GM23338 (cell line): ENCODE measurements at places on chromosomes 2 and 18. TPM values are rescaled to one million over a fixed set of nuclear protein-coding genes. Genes with fewer than 3 reads are reported as not detected.
A peak's percentile ranks its signal among the peaks of the same experiment; 100 is the strongest.

- DNase-seq: no peak
- no peak overlapping the region for H3K27ac ChIP-seq
- no peaks in the 10 kb centered on the region for H3K36me3 ChIP-seq
- no peak overlapping the region for H3K4me3 ChIP-seq
- no peaks in the 10 kb centered on the region for H3K4me1 ChIP-seq
- no peaks in the 10 kb centered on the region for H3K27me3 ChIP-seq
Measured at GRCh38 chr2:222993920-222994650, 57.9 kb upstream of the KCNE4 start.

Gene PID1
- total RNA-seq: 2.4 and 4.0 TPM in 2 replicates

DNA sequence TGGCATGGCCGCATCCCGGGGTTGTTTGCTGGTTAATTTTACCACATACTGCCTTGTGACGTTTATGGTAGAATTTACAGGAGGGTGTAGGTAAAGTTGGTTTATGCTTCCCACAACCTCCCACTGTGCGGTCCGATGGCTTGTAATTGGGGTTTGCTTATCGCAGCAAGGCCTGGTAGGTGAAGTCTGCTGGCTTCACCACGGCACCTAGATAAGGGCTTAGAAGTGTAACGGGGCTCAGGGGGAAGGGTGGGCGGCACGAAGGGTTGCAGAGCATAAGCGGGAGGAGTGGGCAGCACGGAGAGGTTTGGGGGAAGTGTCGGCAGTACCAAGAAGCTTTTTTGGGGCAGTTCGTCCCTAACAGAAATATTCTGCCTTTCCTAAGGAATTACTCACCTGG is 39.0 kb upstream of the TMEM131 start:
- H3K27me3 ChIP-seq: no peaks in the 10 kb centered on the region
- H3K27ac ChIP-seq: no peak overlapping the region
- no peak overlapping the region for H3K4me3 ChIP-seq

GRCh38 chr18:40980171-40980570 is 974.9 kb upstream of the PIK3C3 start:
- H3K27me3 ChIP-seq: no peaks in the 10 kb centered on the region
- H3K4me3 ChIP-seq: no peak overlapping the region
- H3K36me3 ChIP-seq: no peaks in the 10 kb centered on the region
- DNase-seq: no peak
- H3K4me1 ChIP-seq: 0 out of 2 replicates have a peak, but pooled peaks cover 5% of the 10 kb centered on the region

DNA sequence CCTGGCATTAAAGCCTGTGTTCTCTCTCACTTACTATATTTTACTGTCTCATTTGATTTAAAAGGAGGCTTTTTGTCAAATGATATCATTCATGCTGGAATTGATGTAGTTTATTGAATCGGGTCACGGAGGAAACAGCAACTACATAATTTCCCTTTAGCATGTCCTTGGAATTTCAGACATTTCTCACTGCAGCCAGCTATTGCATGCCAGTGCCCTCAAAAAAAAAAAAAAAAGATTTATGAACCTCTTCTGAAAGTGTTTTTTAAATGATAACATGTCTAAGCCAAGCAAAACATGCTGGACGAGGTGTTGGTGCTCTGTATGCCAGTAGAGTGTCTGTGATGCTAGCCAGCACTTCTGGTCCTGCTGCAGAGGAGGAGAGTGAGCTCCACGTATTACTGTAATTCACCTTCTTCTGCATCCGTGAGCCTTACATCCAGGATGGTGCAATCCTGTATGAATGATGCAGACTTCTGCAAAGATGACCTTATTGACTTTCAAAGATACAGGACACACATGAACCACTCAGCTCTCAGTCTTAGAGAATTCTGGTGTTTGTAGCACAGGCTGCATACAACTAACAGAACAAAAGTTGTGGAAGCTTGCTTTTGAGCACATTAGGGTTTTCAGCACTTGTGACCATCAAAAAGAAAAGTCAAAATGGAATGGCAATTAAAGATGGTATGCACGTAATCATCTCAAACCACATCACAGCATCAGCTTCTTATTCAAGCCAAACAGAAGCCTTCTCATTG is 31.1 kb downstream of the UGP2 start:
- peaks cover 43% of the 10 kb centered on the region for H3K4me1 ChIP-seq

- H3K36me3 ChIP-seq: no peaks in the 10 kb centered on the region
- H3K4me1 ChIP-seq: no peaks in the 10 kb centered on the region
- no peak overlapping the region for H3K4me3 ChIP-seq
- H3K27ac ChIP-seq: no peak overlapping the region
- no peak for DNase-seq
Measured at GRCh38 chr2:221262651-221263050, 309.5 kb downstream of the EPHA4 start.

DNA sequence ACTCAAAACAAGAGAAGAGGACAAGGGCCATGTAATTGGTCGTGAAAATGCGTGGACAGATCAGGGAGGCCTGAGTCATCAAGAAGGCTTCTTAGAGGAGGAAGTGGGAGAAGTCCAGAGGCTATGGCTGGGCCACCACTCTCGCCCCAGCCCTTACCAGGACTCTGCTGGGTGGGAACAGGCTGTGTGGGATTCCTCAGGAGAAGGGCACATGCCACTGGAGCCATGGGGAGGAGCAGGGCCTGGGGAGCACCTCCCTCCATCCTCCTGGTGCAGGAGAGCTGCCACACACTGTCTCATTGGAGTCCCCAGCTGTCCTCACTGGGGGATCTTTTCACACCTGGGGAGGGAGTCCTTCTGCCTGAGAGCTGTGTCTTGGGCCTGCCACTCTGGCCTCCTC is 9.4 kb upstream of the RALB start:
- no peaks in the 10 kb centered on the region for H3K27me3 ChIP-seq
- H3K4me3 ChIP-seq: no peak overlapping the region
- H3K27ac ChIP-seq: no peak overlapping the region
- no peak for DNase-seq
- H3K4me1 ChIP-seq: peaks cover 25% of the 10 kb centered on the region

Gene SULT1C3
- not detected in 2 replicates for total RNA-seq

DNA sequence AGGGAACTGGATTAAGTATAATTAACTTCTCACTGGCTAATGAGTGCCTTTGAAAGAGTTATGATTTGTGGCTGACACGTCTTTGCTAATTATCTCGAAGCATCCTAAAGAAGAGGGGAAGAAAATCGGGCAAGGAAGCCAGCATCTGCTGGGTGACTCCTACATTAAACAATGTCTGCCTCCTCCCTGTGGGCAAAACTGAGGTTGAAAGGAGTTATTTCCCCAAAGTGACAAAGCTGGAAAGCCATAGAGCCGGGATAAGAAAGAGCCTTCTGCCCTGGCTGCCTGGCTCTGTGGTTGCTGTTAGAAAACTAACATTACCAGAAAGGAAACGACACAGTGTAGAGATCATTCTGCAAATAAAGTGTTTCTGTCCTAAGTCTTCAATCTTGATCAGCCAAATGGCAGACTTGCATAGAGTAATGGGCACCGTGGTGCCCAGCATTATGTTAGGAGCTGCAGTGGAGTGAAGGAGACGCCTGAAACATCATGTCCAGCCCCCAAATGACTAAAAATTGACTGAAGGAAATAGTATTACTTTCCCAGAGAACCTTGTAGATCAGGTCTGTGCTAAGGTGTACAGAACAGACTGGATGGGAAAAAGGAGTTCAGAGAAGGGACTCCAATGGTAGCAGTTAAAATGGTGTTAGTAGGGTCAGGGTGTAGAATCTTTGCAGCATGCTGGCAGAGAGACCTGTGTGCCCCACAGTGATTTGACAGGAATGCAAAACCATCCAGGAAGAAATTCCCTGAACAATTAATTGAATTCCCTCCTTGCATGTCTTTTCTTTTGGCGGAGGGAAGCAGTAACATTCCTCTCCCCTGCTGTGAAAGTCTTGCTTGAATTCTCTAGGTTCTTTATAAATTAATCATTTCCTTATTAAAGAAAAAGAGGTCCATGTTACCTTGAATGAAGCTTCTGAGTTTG is 44.4 kb downstream of the ALPK2 start:
- H3K4me1 ChIP-seq: peaks cover 20% of the 10 kb centered on the region
- no peaks in the 10 kb centered on the region for H3K27me3 ChIP-seq
- H3K4me3 ChIP-seq: no peak overlapping the region
- peak overlapping the region; percentile 79 for H3K27ac ChIP-seq

DNA sequence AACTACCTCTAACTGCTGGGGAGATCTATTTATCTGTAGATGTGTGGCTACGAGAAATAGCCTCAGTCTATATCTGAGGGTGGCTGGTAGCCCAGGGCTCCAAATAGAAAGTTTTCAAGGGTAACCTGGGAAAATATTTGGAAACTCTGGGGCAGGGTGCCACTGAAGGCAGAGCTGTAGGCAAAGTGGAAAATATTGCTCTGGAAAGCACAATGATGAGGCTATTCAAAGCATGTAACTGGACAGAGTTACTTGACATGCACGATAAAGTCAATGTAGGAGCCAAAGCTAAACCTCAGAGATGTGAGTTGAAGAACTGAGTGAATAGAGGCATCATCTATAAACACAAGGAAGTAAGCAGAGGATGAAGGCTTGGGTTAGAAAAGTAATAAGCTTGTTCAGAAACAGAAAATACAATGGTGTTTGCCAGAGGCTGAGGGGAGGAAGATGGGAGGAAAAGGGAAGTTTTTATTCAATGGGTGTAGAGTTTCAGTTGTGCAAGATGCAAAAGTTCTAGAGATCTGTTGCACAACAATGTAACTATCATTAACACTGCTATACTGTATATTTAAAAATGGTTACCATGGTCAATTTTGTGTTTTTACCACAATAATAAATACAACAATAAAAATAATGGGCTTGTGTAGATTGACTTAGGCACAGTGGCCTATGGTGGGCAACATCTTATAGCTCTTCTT is 171.6 kb downstream of the MBD2 start:
- no peaks in the 10 kb centered on the region; the same call in 1 of the 2 replicates for H3K36me3 ChIP-seq
- no peaks in the 10 kb centered on the region for H3K4me1 ChIP-seq
- H3K27me3 ChIP-seq: no peaks in the 10 kb centered on the region
- no peak overlapping the region for H3K4me3 ChIP-seq
- DNase-seq: no peak
- H3K27ac ChIP-seq: no peak overlapping the region

GRCh38 chr2:202681688-202682205 is 47.0 kb downstream of the FAM117B start:
- no peaks in the 10 kb centered on the region for H3K36me3 ChIP-seq
- peak; percentile 24 for DNase-seq
- no peak overlapping the region for H3K4me3 ChIP-seq
- no peaks in the 10 kb centered on the region for H3K27me3 ChIP-seq
- H3K4me1 ChIP-seq: peaks cover 19% of the 10 kb centered on the region; the same call in 1 of the 2 replicates

Gene OXER1
- 0.31 and 0.69 TPM in 2 replicates for total RNA-seq

- no peak overlapping the region for H3K4me3 ChIP-seq
- H3K27ac ChIP-seq: no peak overlapping the region
- DNase-seq: no peak
Measured at GRCh38 chr2:239589270-239589825, 188.5 kb upstream of the HDAC4 start.

DNA sequence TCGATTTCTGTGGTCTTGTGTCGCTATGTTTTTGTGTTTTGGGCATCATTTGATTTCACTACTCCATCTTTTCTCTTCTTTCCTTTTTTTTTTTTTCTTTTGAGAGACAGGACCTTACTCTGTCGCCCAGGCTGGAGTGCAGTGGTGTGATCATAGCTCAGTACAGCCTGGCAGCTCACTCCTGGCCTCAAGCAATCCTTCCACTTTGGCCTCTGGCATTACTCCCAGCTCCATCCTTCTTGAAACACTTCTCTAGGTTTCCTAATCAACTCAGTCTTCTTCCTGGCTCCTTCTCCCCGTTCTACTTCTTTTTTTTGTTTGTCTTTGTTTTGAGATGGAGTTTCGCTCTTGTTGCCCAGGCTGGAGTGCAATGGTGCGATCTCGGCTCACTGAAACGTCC is 26.5 kb downstream of the TCF23 start:
- DNase-seq: no peak
- no peaks in the 10 kb centered on the region for H3K4me1 ChIP-seq
- H3K27ac ChIP-seq: no peak overlapping the region
- H3K36me3 ChIP-seq: no peaks in the 10 kb centered on the region
- no peak overlapping the region for H3K4me3 ChIP-seq
- no peaks in the 10 kb centered on the region for H3K27me3 ChIP-seq

DNA sequence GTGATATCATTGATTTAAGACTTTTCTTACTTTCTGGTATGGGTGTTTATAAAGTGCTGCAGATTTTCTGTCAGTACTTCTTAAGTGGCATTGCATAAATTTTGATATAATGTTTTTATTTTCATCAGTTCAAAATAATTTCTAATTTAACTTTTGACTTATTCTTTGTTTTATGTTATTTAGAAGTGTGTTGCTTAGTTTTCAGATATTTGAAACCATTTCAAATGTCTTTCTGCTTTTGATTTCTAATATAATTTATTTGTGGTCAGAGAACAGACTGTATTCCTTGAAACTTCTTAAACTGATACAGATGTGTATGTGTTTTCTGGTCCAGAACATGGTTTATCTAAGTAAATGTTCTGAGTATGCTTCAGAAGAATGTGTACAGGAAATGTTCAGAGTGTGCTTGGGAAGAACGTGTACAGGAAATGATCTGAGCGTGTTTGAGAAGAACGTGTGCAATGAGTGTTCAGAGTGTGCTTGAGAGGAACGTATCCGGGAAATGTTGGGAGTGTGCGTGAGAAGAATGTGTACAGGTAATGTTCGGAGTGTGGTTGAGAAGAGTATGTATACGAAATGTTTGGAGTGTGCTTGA is 265.7 kb upstream of the HS6ST1 start:
- no peak overlapping the region for H3K27ac ChIP-seq
- H3K27me3 ChIP-seq: no peaks in the 10 kb centered on the region
- no peak for DNase-seq
- H3K4me3 ChIP-seq: no peak overlapping the region

Gene DNAH6
- total RNA-seq: 0.16 and 0.31 TPM in 2 replicates

DNA sequence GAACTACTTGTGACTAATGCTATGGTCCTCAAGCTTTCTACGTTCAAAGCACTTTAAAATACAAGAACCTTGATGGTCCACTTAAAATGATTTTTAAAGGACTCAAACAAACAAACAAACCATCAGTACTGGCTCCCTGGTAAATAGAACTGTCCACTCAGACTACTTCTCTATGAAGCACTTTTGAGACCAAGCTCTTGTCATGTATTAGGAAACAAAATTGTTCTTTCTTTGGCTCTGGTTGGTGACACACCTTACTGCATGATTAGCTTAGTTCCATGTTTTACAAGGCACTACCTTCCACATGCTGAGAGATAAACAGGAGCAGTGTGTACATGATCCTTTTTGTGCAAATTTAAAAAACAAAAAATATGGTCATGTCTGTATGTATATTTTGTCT is 19.7 kb downstream of the DARS1 start:
- H3K4me1 ChIP-seq: peaks cover 25% of the 10 kb centered on the region
- no peaks in the 10 kb centered on the region for H3K27me3 ChIP-seq
- no peak overlapping the region for H3K4me3 ChIP-seq

Gene BMP10
- total RNA-seq: not detected in 2 replicates
